ENCODE measurements at places on chromosomes 6 and 20. TPM values are rescaled to one million over a fixed set of nuclear protein-coding genes. Genes with fewer than 3 reads are reported as not detected.
A peak's percentile ranks its signal among the peaks of the same experiment; 100 is the strongest.

DNA sequence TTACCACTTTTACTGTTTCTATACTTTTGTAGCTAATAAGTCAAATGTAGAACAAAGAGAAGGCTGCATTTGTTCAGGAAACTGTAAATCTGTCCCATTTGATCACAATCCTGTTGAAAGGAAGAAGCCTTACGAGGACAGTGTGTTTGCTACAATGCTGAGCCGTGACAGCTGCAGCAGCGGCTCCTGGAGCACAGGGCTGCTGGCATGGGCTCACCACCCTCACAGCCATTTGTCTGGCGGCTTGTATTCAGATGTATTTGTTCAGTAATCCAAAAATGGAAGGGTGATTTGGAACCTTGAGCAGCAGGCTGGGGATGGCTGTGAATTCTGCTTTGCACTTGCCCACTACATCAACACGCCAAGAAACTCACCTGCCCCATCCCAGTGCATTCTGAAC lies 5.7 kb downstream of the TUBB2A start:
- peak overlapping the region; percentile 27 for H3K27ac ChIP-seq
- H3K36me3 ChIP-seq = peaks cover 25% of the 10 kb centered on the region
- 0 out of 2 replicates have a peak, but pooled peaks cover 3% of the 10 kb centered on the region for H3K4me1 ChIP-seq
- DNase-seq = no peak
- no peak overlapping the region for H3K4me3 ChIP-seq

DNA sequence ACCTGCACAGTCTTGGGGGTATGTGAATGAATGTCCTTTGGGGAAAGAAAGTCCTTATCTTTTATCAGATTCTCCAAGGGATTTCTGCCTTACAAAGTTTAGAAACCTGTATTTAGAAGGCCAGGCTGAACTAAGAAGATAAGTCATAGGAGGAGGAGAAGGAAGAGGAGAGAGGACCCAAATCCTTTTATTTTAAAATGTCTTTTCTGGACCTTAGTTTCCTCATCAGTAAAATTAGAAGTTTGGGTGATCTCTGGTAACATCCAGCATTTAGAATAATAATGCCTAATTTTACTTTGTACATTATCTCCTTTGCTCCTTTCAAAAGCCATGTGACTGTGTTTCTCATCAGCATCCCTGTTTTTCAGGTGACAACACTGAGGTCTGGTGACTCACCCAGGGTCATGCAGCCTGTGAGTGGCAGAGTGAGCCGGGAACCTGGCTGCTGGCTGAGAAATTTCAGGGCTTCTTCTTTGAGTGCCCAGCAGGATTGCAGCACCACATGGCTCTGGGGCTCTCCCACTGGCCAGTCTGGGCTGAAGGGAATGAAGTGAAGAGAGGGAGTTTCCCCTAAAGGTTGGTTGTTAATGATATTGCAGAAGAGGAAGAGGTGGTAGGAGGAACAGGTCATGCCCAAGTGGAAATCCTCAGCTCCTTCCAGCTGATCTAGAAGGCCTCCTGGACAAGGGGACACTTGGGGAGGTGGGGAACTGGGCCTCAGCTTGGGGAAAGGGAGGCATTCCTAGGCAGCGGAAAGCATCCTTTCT lies 34.0 kb downstream of the VEGFA start:
- no peaks in the 10 kb centered on the region for H3K27me3 ChIP-seq
- H3K36me3 ChIP-seq = no peaks in the 10 kb centered on the region
- no peak overlapping the region for H3K27ac ChIP-seq
- no peak for DNase-seq

The DLL1 gene
- 2.2 TPM for polyA plus RNA-seq

DNA sequence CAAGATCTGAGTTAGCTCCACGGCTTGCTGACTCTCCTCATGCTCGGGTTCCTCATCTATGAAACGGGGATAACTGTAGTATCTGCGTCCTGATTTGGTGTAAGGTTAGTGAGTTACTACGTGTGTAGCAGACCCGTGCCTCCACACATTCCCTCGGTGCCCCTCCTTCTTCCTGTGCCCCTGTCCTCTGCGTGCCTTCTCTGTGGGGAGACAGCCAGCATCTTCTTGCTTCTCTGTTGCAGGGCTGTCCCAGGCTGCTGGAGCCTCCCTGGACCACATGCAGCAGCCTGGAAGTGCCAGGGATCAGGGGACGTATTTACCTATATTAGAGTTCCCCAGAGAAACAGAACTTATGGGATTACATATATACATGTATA lies 128.6 kb upstream of the PRND start:
- DNase-seq = no peak
- no peak overlapping the region for H3K27ac ChIP-seq
- no peaks in the 10 kb centered on the region for H3K36me3 ChIP-seq
- H3K4me3 ChIP-seq = peak overlapping the region; percentile 65
- peaks cover 6% of the 10 kb centered on the region for H3K27me3 ChIP-seq

DNA sequence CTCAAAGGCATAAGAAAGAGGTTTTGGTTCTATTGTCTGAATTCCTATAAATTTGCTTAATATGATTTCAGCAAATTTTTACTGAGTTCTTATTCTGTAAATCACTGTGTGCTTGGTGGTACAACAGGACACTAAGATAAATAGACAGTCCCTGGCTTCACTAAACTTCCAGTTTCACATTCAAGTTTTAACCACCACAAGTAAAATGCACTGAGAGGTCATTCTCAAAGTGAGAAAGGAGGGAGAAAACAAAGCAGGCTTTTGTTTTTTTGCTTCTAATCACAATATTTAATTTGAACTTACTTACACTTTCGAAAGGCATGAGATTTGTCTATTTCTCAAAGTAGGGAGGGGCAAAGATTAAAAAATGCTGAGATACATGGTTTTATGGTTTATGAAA lies 445.7 kb downstream of the CDC5L start:
- no peak overlapping the region for H3K27ac ChIP-seq
- peaks cover 38% of the 10 kb centered on the region for H3K4me1 ChIP-seq
- no peaks in the 10 kb centered on the region for H3K36me3 ChIP-seq

DNA sequence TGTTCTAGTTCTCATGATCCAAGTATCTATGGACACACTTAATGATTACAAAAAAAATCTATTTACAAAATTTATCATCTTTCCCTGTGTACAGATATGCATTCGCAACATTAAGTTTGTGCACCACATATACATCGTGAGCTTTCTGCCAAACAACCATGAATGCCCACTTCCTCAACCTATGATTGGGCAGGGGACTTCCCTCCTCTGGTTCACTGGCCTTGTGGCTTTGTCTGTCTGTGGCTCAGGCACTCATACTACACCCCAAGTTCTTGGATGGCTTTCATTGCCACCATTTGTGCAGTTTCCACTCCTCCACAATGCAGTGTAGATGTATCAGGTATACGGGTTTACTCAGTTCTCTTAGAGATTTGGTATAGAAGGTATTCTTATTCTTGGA lies 74.9 kb downstream of the HS3ST5 start:
- no peaks in the 10 kb centered on the region for H3K36me3 ChIP-seq
- H3K4me1 ChIP-seq = no peaks in the 10 kb centered on the region
- no peaks in the 10 kb centered on the region for H3K27me3 ChIP-seq
- no peak overlapping the region for H3K4me3 ChIP-seq
- no peak for DNase-seq
- no peak overlapping the region for H3K27ac ChIP-seq

- H3K27me3 ChIP-seq = peaks cover 8% of the 10 kb centered on the region
- H3K27ac ChIP-seq = no peak overlapping the region
- no peak overlapping the region for H3K4me3 ChIP-seq
- H3K36me3 ChIP-seq = no peaks in the 10 kb centered on the region
Observed at GRCh38 chr6:166394036-166394892, 11.5 kb upstream of the MPC1 start.

Data from GM23338 (cell line).